Activated CD8-positive, alpha-beta T cell treated with anti-CD3 and anti-CD28 coated beads for 36 hours (primary cell): ENCODE measurements at places on chromosomes 7 and 10. TPM values are rescaled to one million over a fixed set of nuclear protein-coding genes. Genes with fewer than 3 reads are reported as not detected.

DNA sequence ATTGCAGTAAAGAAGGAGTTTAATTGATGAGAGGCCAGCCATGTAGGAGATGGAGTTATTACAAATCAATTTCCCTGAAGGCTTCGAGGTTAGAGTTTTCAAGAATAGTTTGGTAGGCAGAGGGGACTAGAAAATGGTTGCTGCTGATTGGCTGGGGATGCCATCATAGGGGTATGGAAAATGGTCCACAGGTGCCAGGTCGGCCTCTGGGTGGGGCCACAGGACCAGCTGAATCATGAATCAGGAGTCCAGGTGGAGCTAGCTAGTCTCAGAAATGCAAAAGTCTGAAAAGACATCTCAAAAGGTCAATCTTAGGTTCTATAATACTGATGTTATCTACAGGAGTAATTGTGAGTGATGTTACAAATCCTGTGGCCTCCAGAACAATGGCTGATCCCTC, 714.0 kb upstream of the GHITM start:
- no peak for DNase-seq

NANOS1 gene
- total RNA-seq: 0.20 TPM

CALHM1 gene
- not detected for total RNA-seq

ARHGEF35 gene
- total RNA-seq: 2.3 TPM

- DNase-seq: no peak
Measured at GRCh38 chr10:43749145-43749576, 100.5 kb upstream of the ZNF32 start.

EPHA1 gene
- 2.4 TPM for total RNA-seq

GRCh38 chr10:34816501-34817002, 1.5 kb upstream of the PARD3 start:
- no peak for DNase-seq

ADAM8 gene
- total RNA-seq: 106 TPM

PAPSS2 gene
- 0.14 TPM for total RNA-seq

DNA sequence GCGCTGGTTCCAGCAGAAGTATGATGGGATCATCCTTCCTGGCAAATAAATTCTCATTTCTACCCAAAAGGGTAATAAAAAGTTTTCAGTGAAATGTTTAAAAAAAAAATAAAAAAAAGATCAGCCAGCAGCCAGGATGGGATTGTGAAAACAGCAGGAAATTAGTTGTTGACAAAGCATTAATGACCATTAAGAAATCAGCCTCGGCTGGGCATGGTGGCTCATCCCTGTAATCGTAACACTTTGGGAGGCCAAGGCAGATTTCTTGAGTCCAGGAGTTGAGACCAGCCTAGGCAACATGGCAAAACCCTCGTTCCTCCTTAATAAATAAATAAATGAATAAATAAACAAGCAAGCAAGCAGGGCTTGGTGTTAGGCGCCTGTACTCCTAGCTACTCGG, 82.6 kb downstream of the PTEN start:
- DNase-seq: no peak

SUN3 gene
- not detected for total RNA-seq

GRCh38 chr7:102859084-102859798, 53.6 kb upstream of the LRRC17 start:
- no peak for DNase-seq

GRCh38 chr7:147304376-147304775, 1187.8 kb downstream of the CNTNAP2 start:
- DNase-seq: no peak

PHYH gene
- 16.3 TPM for total RNA-seq
